Tibial nerve (tissue), 4 donors: ENCODE measurements at places on chromosomes 1 and 21.

GRCh38 chr1:152697701-152698600 is at the start of gene LCE2A:
Gene LCE2A (plus strand): TSS chr1:152698345. CDS start chr1:152698902, 557 bp downstream.
- no peak for DNase-seq

DNA sequence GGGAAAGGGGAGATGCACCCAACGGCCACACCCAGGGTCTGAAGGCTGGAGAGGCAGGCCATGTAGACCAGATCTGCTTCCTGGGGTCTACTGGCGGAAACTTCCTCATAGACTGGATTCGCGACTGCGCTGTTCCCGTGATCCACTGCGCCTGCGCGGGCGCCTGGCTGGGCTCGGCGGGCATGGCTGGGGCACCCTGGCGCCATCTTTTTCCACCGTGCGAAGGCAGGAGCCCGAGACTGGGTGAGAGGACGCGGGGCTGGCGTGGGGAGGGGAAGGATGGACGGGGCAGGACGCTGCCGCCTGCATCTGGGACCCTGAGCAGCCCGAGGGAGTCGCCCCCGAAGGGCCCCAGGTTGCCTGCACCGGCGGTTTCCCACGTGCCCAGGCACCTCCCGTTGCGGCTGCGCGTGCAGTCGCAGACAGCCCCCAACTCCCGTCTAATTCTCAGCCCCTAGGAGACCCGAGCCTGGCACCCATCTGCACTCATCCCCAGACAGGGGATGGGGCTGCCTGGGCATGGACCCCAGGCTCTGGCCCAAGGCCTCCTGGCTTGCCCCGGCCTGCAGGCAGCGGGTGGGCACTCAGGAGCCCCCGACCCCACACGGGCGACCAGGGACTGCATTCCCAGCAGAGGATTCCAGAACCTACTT is 12.4 kb upstream of the FAM3B start:
- no peak for DNase-seq

- DNase-seq, result no peak
These were observed 319.8 kb upstream of the RRP15 start for GRCh38 chr1:217965156-217965786.

- no peak for DNase-seq
These were observed 372.8 kb upstream of the DAB1 start for GRCh38 chr1:57796616-57797015.

DNA sequence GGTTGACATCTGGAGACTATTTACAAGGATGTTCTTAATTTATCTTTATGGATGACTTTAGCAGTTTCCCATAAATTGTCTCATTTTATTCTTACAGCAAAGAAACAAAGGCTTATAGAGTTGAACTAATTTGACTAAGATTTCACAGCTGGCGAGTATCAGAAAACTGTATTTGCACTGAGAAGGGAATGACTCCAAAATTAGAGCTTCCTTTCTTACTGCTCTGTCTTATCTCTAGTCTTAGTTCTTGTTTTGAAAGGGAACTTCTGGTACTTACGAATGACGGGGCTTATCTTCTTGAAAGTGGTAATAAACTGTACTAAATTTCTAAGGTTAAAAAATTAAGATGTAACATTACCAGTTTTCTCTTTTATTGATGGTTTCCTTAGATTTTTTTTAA is 13.6 kb downstream of the CNST start:
- DNase-seq, result no peak

DNA sequence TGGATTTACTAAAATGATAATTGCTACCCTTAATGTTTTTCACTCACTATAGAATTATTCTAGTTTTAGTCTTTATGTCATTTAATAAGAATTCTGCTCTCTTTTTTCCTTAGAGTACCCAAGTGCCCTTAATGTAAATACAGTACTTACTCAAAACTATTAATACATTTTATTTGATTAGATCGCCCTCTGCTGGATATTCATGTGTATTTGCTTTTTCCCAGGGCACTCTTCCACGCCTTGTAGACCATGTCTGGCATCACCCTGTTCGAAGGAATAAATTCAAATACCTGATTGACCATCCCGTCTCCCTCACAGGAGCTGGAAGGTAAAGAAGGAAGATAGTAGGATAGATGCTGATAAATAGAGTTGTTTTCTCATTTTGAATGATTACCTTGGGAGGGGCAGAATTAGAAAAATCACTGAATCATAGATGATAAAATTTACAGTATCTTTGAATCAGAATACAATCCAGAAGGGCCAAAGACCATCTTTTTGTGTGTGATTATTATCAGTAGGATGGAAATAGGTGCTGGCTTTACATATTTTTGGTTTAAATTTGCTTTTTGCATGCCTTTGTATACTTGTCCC is 4.1 kb downstream of the AXDND1 start:
- peak; percentile 46 for DNase-seq

DNA sequence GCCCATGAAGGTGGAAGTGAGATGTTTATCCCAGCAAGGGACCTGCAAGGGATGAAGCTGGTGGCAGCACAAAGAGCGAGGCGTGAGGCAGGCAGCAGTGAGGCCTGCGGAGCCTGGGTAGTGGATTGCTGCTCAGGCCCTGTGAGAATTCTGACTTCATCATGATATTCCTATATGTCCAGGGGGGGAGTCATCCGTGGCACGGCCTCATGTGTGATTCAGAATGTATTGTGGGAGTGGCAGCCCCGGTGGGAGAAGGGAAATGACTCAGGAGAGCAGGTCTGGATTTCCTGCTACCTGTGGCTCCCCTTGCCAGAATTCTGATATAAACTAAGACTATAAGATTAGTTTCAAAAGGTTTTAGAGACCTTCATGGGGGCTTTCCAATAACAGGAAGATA is 240.9 kb downstream of the CAMTA1 start:
- DNase-seq, result no peak

DNA sequence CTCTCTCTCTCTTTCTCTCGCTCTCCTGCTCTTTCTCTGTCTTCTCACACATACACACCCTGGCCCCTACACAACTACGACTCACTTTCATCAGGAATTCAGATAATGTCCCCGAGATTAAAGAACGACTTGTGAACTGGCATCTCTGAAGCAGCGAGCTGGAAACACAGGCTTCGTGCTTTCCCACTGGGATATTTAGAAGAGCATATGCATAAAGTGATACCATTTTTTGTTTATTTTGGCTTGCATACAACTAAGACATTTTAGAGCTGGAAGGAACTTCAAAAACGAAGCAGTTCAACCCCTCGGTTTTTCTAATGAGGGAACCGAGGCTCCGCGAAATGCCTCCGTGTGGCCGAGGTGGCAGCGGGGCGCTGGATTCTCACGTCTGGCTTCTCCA is 88.6 kb downstream of the ZBTB18 start:
- no peak for DNase-seq

DNA sequence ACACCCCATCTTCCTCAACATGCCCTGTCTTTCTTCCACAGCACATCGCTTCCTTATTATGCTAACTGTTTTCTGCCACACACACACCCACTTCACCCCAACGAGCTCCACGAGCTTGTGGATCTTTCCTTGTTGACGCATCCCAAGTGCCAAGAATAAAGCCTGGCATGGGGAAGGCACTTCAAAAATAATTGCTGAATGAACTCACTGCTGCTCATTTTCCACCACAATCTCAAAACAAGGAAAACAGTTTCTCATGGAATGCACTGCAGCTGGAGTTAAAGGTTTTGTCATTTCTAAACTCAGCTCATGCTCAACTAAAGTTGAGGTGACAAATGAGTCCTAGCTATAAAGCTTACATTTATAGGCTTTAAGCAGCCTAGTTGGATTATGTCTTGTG is 86.0 kb downstream of the TIAM1 start:
- DNase-seq, result no peak

DNA sequence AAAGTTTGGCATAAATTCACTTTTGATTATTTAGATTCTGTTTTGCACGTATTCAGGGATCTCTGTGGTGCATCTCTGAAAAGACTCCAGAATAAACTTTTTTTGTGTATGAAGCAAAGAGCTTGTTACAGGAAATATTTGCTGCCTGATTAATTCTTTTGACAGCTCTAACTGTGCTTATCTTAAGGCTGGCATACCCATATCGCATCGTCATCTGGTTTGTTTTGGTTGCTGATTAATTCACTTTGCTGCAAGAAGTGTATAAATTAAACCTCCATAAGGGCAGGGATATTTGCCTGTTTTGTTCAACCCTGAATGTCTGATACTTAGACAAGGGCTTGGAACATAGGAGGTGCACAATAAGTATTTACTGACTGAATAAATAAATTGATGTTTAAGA is 17.5 kb upstream of the DUSP10 start:
- DNase-seq, result no peak

GRCh38 chr1:199218065-199218464 is 579.2 kb downstream of the PTPRC start:
- no peak for DNase-seq

DNA sequence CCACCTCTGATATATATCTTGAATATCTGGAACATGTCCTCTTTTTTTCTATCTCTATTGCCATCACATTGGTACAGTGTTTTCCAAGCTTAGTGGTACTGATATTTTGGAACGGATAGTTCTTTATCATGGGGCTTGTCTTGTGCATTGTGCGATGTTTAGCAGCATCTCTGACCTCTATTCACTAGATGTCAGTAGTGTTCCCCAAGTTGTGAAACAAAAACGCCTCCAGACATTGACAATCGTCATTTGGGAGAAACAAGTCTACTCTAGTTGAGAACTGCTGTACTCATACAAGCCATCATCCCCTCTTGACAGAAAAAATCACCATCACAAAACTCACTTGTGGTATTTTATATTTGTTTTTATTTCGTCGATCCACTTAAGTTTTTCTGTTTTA is 79.7 kb upstream of the CHODL start:
- no peak for DNase-seq

DNA sequence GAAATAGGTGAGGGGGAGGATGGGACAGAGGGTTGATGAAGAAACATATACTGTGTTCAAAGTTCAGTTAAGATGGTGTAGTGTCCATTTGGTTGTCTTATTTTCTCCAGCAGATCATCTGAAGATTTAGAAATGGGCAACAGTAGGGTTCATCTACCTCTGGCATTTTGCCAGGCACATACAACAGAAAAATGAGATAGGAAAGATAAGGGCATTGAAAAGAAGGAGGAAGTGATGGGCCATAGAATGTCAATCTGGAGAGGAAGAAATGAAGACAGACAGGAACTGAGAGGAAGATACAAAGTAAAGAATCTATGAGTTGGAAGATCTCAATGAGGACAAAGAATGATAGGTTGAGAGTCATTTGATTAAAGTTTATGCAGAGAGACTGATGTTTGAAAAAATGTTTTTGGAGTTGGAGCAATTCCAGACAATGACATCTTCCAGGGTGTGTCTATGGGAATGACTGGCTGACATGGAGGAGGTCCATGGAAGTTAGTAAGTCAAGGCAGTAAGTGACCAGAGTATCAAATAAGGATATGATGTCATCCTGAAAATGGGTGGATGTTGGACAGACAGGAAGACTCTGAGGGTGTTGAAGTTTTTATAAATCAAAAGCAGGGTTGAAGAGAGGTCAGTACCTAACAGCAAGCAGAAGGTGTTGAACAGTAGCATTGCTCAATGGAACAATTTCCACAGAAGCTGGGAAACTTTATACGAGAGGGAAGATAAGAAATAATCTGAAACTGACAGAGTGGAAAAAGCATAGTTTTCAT is 18.7 kb upstream of the CD55 start:
- DNase-seq, result no peak

DNA sequence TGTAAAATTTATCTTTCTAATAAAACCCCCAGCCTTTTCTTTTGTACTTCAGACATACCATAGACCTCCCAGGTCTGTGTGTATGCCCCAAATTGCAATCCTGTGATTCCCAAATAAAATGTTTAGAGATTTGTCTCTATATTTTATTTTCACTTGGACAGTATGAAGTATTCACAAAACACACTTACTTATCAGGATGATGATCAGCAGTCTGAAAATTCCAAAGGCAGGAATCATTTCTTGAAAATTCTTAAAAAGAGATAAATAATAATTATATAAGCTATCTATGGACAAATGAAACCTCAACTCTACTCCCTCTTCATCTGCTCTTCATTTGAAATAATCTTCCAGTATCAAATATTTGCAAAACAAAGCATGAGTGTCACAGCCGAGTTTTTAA is 11.6 kb upstream of the GJA9 start:
- DNase-seq, result no peak

DNA sequence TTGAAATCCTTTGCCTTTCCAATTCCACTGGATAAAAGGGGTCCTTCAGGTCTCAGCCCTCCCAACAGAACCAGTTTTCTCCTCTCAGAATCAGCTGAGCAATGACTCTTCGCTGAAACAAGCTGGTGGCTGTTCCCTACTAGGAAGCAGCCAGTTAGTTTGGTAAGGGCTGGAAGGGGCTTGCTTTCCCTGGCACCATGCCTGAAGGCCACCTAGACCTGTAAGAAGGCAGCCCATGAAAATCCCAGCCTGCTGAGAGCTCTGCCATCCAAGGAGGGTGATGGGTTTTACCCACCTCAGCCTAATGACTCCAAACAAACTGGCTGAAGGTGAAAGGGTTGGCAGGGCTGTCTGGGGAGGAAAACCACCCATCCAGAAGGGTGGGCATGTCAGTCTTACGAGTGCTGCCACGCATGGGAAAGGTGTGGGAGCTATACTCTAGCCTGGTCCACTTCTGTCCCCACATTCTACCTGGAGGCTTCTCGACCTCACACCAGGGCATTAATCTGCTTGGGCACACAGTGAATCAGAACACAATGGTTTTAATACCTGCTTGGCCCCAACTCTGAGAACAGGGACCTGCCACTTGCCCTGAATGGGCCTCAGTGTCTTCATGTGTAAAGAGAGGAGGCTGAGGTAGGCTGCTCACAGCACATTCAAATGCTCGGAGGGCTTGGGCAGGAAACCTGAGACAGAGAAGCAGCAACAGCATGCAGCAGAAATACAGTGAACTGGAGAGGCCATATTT is 53.0 kb downstream of the CD46 start:
- DNase-seq, result no peak

- no peak for DNase-seq
These were observed 63.6 kb downstream of the MIS18A start for GRCh38 chr21:32215306-32215685.

DNA sequence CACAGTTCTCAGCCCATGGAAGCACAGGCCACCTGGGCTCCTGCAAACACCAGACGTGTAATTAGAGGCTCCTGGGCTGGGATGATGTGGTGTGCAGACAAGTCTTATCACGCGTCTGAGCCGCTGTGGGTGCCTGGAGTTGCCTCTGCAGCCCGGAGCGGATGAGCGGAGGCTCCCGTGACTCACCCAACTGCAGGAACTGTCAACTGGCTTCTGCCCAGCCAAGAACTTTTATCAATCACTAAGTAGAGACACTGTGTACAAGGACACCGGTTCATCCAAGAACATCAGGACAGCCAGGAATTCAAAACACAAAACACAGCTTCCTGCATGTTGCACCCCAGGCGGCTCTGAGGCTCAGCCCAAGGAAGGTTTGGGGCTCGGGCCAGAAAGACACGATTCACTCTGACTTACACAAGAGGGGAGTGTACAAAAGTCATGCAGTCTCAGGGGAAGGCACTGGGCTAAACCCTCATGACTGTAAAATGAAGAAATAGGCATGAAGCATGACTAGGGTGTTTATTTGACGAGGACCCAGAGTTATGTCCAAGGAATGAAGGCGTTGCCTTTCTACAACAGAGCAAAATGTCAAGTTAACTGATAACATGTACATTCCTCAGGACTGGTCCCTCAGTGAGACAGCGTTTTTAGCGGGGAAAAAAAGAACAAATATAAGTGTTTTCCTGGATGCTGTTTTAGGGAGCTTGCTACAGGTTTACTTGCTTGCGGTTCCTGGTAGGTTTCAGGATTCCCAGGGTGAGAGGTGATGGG is 21.1 kb downstream of the ERRFI1 start:
- DNase-seq, result peak; percentile 94
